ENCODE measurements at places on chromosomes 3 and 15.
A peak's percentile ranks its signal among the peaks of the same experiment; 100 is the strongest.

DNA sequence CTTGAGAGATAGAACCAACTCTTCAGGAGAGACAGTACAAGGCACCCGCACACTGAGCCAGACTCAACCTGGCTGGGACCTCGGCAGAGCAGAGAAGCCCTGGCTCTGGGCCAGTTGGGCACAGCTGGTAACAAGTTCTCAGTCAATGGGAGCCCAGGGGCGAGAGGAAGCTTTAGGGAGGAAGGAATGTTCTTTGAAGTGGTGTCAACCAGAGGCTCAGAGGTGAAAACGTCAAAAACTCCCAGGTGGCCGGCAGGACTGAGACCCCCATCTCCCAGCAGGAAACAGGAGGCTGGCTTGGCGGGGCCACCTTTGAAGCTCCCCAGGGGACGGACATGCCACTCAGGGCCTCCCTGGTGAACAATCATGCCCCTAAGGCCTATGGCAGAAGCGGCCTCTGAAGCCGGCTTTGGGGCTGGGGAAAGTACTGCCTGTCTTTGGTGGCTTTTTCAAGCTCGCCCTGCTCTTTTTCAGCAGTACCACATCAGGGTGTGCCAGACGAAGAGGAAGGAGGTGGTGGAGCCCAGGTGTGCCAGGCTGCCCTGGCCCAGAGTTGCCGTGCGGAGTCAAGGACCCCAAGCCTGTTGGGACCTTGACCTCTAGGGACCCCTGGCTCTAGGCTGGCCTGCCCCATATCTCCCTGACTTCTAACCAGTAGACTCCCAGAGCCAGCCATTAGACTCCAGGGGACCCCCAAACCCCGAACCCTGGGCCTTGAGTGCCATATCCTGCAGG, 16.7 kb upstream of the TBC1D21 start:
- no peak for DNase-seq

GRCh38 chr15:100670505-100671021, 68.2 kb downstream of the ASB7 start:
- no peak for DNase-seq

DNA sequence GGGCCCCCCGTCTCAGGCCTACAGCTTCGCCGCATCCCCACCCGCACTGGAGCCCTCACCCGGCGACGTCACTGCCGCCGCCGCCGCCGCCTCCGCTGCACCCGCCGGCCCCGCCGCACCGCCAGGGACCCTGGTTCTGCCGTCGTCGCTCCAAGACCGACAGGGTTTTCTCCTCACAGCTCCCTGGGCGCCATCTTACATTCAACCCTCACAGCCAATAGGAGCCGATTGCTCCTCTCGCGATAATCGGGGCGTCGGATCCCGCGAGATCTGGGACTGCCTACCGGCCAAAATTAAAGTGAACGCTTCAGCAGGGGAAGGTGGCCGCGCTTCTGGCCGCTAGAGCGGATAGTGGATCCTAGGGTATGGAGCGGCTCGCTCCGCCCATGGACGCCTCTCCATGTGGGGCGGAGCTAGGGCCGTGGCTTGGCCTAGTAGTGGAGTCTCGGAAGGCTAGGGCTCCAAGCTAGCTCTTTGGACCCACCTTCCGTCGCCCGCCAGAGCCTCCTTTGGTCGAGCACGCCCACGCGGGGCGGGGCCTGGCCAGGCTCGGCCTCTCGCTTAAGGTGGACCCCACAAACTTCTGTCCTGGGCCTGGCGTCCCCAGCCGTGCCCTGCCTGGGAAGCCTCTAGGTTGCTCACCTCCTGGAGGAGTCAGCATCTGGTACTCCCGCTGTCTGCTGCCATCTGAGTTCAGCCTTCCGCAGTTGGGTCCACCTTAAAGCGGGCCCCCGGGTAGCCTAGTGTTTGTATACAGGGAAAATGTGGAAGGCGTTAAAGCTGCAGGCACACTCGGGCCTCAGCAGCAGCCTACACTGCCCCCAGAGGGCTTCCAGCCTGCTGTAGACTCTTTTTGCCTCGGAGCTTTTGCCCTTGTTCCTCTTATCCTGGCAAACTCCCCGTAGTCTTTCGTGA, at the start of gene QRICH1:
Gene QRICH1, minus strand, starts transcription at position 219 of the 915 bp plus-strand sequence. CDS start 17,054 bp downstream, outside the sequence.
- DNase-seq = peak; percentile 92

DNA sequence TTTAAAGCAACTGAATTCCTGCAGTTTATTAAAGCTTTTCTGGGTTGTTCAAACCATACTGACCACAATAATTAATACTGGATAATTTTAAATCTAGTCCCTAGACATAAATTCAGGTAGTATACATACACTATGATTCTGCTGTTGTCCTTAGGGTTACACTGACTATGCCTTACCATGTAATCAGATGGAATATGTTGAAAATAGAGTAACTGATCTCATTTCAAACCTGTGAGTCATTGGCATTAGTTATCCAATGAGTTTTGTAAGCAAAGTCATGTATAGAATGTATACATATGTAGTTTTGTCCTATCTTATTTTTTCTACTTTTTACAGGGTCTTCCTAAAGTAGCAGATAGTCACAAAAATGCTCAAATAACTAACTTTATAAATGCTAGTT, 517.1 kb upstream of the CCDC54 start:
- no peak for DNase-seq

GRCh38 chr3:34202975-34203374, 404.5 kb downstream of the PDCD6IP start:
- DNase-seq = no peak

GRCh38 chr3:123651449-123652341, 66.8 kb upstream of the HACD2 start:
- DNase-seq = no peak

- no peak for DNase-seq
These were observed 174.0 kb downstream of the SUCNR1 start for GRCh38 chr3:152047465-152047864.

- DNase-seq = no peak
These were observed 128.3 kb upstream of the GADL1 start for GRCh38 chr3:31022716-31023115.

DNA sequence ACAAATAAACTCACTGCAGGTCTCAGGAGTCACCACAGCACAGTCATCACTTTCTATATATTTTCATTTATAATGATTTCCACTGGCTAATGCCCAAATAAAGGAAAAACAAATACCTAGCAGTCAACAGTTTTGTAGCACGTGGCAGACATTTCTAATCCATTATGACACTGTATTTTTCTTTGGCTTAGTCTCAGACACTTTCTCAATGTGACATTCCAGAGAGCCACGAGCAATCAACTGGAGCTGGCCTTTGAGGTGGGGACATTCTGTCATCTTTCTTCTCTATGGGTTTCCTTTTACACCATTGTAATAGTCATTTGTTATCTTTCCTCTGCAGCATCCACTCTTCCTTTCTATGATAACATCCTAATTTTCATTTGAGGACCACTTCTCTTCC, 119.7 kb downstream of the WNT5A start:
- no peak for DNase-seq

DNA sequence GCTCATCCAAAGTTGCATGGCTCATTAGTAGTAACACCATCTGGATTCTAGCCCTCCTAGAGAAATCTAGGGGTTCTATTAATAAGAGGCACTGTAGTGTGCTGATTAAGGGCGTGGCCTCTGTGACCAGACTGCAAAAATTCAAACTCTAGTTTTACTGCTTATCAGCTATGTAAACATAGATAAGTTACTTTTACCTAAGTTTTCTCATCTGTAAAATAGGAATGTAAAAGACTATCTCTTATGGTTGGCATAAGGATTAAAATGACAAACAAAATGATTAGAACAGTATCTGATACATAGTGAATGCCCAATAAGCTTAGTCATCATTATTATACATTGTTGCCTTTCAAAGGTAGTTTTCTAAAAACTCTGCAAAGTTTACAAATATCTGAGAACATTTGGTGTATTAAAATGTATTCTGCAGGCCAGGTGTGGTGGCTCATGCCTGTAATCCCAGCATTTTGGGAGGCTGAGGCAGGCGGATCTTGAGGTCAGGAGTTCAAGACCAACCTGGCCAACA, 4.5 kb downstream of the PTX3 start:
- DNase-seq = no peak

DNA sequence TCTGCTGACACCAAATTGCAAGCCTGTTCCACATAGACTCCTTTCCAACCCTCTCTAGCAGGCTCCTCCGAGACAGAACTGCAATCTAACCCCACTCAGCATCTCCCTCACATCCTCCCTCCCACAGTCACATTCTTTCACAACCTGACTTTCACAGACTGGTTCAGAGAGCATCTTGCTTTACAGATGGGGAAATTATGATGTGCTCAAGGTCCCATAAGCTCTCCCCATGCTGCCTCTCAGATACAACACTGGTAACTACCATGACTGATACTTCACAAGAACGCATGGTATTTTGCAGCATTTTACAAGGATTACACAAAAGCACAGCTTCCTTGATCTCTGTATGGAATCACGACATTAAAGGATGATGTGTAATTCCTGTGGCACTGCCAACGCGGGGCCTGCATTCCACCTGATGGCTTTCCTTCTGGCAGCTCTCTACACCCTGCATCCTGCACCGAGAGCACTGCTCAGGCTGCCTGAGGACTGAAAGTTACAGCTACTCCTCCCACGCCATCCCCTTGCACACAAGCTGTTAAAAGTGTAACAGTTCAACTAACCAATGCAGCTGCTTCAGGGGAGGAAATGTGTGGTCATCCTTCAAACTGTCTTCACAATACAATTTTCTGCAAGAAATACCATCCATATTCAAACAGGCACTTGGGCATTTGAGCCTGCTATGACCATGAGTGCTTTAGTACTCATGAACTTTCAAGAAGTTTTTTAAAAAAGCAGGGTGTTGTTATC, 27.6 kb downstream of the TBC1D2B start:
- no peak for DNase-seq

DNA sequence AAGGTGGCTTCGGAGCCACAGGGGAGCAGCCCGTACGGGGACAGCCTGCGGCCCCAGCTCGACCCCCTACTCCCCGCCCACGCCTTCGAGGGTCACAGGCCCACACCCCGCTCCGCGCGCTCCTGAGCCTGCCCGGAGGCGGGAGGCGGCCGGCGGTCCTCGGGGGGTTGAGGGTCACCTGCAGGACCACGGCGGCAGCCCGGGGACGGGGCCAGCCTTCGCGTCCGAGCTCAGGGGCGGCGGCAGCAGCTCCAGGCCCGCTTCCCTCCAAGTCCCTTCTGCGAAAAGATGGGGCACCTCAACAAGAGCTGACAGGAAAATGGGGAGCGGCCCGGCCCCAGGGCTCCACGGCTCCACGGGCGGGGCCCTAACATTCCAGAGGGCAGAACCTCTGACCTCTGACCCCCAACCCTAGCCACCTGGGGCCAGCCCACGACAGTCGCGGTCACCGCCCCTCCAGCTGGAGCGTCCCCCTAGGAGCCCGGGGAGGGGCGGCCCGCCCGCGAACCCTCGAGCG, 428 bp downstream of the LYSMD4 start:
- DNase-seq = no peak

Measured in stimulated activated CD4-positive, alpha-beta T cell treated with anti-CD3 and anti-CD28 coated beads, TNF-alpha, amount 100 ng/mL, for 4 hours (primary cell).